ENCODE measurements at places on chromosomes 3 and 15.

GRCh38 chr3:7709376-7710082 is 792.1 kb upstream of the LMCD1 start:
- DNase-seq, result no peak

- DNase-seq, result no peak
These were observed 241.4 kb downstream of the EDEM1 start for GRCh38 chr3:5428607-5429516.

DNA sequence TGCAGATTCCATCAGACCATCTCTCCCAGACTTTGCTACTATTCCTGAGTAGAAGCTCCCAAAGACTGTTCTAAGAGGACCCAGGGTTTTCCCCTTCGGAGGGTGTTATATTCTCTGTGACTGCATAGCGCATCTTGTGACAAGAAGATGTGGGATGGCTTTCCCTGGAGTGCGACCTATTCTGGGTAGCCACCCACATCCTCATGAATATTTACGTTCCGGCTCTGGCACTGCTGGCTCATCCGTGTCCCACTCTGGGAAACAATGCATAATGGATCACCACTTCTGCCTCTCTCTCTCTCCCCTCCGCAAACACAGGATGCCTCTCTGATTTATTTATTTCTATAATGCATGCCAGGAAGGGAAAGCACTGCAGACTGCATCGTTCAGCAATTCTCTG is 166.1 kb downstream of the PYDC2 start:
- no peak for DNase-seq

DNA sequence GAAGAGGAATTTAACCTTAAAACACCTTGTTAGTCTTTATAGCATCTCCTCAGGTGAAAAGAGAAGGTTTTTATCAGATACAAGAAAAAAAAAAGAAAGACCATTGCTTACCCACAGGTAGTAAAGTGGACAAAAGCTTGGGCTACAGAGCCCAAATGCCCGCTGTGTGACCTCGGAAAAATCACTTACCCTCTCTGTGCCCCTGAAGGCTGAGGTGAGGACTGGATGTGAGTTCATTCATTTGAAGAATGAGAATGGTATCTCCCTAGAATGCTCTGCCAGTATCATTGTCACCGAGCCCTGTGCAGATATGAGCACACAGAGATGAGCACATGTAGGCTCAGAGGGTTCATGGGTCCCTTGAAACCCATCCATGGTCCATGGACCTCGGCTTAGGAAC is 17.6 kb upstream of the FAM240A start:
- no peak for DNase-seq

- DNase-seq, result no peak
These were observed 75.1 kb downstream of the GRM7 start for GRCh38 chr3:6935970-6936369.

DNA sequence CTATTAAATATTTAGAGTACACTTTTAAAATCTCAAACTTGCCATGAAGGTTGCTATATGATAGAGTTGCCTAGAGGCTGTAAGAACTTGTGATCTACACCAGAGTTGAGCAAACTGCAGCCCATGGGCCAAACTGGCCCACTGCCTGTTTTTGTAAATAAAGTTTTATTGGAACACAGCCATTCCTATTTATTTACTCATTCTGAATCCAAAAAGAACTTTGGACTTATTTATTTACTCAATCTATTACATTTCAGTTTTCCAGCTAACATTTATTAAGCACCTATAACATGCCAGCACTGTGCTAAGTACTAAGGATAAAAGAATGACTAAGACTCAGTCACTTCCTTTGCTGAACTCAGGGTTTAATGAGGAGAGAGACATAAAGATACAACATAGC is 403.6 kb downstream of the ERC2 start:
- no peak for DNase-seq

DNA sequence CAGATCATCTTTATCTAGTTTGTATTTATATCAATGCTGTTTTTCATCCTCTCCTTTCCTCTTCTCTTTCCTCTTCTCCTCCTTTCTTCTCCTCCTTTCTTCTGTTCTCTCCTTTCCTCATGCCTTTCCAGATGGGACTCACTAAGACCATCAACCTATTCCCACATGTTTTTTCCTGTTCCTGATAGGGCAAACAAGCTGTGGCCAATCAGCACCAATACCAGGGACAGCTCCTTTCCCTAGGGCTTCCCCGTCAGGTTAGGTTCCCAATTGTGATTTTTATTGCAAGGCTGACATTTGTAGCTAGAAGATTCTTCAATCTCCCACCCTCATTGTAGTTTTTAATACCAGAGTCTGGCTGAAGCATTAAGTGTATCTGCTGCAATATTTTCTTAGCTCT is 76.3 kb upstream of the COL8A1 start:
- DNase-seq, result no peak

All from DMS79 (cell line).